ENCODE measurements at places on chromosomes 4 and X. TPM values are rescaled to one million over a fixed set of nuclear protein-coding genes. Genes with fewer than 3 reads are reported as not detected.

Gene RNF212
- 3.4 TPM for total RNA-seq

Gene F8A2
- total RNA-seq, result not detected

Gene WFS1
- total RNA-seq, result 13.6 TPM

Gene AWAT2
- not detected for total RNA-seq

Data from A549 treated with GW870086 at 1 μM for 4 hours (cell line).